ENCODE measurements at places on chromosomes 7 and 10.

- DNase-seq: no peak
Measured at GRCh38 chr7:27053153-27053552, 42.6 kb downstream of the HOXA1 start.

DNA sequence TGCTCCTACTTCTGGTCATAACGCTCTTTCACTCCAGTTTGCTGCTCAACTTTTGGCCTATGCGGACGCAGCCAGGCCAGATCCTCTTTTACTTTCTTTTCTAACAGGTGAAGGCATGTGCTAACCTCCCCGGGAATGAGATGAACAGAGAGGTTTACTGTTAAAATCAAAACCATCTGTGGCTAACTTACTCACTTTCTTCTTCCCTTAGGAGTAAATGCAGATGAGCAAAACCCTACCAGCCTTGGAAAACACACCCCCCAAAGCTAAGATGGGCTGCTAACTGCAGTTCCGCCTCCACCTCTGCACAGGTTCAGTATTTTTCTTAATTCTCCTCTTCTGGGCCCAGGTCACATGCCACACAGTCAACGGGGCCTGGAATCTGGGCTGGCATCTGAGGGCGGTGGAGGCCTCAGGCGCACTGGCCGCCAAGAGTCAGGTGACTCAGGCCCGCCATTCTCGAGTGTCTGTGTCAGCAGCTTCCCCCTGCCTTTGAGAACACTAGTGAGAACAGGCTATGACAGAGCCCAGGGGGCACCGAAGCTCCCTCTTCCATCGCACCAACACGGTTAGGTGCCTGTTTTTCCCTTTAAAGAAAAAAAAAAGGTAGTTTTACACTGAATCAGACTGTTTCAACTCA is 11.1 kb downstream of the FAM53B start:
- no peak for DNase-seq

DNA sequence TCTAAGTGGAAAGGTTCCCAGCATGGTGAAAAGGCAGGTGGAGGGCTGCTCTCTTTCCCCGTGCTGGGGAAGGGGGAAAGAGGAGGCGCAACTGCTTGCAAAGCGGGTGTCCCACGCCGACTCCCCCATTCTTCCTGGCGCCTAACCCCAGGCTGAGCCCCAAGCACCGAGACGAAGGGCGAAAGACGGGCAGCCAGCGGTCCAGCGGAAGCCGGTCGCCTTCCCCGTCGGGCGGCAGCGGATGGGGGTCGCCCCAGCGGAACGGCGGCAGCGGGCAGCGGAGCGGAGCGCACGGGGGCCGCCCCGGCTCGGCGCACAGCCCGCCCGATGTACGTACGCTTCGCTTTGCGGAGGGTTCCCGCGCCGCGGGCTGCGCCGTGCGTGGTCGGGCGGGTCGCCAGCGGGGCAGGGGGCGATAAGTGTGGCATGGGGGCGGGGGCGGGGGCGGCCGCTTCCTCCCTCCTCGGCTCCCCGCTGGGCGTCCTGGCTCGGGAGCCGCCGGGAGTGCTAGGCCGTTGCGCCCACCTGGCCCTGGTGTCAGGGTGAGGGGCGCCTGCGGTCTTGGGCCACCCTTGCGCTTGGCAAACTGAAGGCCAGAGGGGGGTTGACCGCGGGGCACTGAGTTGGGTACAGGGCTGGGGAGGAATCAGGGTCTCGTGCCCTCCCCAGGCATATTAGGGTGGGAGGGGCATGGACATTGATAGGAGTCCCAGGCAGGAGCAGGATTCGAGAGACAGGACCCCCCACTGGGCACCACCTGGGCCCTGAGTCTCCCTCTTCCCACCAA is 35.2 kb upstream of the HSPB1 start:
- no peak for DNase-seq

- no peak for DNase-seq
Measured at GRCh38 chr7:28414453-28414852, 2.1 kb downstream of the CREB5 start.

GRCh38 chr7:42217053-42217452 is 20.0 kb downstream of the GLI3 start:
- no peak for DNase-seq

DNA sequence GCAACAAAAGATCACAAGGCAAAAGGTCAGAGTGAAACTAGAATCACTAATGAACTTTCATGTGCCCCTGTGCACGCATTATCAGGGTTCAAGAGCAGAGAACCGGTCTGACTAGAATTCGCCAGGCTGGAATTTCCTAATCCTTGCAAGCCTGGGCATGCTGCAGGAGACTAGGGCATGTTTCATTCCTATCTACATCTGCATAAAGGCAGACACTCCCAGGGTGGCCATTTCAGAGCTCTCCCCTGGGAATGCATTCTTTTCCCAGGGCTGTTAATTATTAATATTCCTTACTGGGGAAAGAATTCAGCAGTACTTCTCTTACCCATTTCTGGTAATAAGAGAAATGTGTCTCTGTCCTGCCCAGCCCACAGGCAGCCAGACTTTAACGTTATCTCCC is 90.5 kb downstream of the CDC14C start:
- DNase-seq: no peak

DNA sequence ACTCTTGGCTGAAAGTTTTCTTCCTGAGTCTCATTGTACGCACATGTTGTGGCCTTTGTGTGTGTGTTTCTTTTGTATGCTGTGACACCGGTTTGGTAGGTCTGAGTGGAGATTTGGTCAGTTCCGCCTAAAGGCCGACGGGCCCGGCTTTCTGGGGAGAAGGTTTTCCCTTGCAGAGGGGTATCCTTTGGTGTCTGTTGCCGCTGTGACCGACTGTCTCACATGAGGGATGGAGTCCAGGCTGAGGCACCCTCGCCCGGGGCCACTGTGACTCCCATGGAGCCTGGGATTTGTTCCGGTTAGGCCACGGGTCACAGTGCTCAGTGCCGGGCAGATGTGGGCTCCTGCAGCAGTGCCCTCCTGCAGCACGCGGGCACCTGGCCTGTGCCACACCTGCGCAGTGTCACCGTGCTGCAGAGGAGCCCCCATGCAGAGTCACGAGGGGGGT is 19.4 kb downstream of the INPP5A start:
- DNase-seq: no peak

DNA sequence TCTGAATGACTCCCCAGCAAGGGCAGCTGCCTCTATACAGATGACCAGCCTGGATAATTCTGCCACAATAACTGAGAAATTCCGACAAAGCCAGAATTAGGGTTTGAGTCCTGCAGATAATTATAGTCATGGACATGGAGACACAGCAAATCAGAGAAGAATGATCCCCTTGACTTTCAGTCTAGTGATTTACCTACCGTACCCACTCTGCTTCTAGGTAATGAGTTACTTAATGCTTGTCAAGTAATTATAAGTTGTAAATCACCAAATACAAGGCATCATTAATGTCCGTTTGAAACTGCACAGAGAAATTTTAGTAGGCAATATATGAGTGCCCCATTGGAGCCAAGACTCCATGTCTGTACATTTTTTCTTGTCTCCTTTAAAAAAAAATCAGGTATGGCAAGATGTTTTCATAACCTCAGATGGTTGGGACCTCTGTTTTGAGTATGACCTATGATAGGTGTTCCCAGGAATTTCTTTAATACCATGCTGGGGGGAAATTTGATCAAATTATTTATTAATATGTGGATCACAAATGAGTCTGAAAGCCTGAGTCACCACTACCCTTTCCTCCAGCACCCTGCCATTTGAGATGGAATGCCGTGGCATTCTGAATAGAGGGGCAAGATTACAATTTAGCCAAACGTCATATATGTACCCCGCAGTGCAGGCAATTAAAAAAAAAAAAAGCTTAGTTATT is 5.5 kb upstream of the ARID5B start:
- no peak for DNase-seq

GRCh38 chr7:54907981-54908380 is 110.8 kb upstream of the EGFR start:
- no peak for DNase-seq

DNA sequence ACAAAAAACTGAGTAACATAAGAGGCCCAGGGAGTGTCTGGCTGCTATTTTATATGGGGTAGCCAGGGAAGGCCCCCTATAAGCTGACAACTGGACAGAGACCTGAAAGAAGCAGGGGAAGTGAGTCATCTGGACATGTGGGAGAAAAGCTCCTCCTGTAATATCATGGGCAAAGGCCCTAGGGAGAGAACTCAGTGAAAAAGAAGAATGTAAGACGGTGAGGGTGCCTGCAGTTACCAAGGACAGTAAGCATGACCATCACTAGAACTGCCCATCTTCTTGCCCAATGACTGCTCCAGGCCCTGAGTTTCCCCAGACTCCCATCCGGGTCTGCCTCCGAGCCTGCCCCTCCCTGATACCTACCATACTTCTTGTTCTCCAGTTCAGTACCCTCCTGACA is 2.3 kb downstream of the ELMO1 start:
- DNase-seq: no peak

DNA sequence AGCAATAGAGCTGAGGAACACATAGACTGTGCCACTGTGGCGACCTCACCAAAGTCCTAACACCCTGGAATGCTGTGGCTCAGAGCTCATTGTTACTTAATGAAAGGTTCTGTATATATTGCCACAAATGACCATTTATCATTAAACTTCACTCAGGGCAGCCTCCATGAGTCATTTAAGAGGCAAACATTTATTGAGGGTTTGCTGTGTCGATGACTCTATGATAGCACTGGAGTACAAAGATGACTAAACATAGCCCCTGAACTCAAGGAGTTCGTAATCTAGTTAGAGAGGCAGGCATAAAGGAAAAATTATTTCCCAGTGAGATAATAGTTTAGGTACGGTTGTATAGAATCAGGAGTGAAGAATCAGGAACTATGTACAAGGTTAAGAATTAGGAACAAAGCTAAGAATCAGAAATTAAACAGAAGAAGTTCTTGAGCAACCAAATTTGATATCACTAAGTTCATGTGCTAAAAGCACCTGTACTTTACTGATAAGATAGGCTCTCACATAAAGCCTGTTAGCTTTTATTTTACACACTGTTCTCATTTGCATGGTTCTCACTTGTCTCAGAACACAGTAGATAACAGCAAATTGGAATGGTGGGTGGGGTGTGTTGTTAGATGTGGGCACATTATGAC is 7.9 kb downstream of the ENTPD7 start:
- DNase-seq: no peak

GRCh38 chr10:132098539-132099388 is 33.0 kb downstream of the JAKMIP3 start:
- DNase-seq: no peak

DNA sequence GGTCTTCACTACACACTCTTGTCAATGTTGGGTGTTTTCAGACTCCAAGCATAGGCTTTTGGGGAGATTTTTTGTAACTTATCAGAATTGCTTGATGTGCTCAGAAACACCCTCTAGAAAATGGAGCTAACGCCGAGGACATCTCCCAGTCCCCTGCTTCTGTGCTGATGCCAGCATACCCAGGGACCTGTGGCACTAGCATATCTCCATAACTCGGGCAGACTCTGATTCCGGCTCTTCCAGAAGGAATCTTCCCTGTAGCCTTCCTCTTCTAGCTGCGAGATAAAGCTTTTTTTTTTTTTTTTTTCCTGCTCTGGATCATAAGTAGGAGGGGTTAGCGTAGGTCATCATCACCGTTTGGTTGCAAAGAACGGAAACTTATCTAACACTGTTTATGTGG is 434.4 kb downstream of the GALNT17 start:
- no peak for DNase-seq

- DNase-seq: no peak
Measured at GRCh38 chr10:43419997-43420368, 11.0 kb upstream of the HNRNPF start.

DNA sequence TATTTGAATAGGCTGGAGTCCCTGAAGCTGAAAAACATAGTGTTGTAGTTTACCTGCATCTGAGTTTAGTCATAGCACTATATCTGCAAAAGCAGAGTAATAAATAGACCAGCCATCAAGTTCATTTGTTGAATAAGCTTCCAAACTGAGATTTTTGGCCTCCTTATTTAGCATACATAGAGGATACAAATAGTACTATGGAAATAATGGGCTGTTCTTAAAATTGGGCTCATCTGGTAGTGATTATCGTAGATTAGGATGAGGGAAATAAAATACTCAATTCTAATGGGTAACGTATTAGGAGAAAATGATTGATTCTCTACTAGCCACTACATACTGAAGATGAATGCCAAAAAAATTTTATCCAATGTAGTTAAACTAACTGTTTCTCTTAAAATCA is 41.4 kb upstream of the TMEM196 start:
- DNase-seq: no peak

DNA sequence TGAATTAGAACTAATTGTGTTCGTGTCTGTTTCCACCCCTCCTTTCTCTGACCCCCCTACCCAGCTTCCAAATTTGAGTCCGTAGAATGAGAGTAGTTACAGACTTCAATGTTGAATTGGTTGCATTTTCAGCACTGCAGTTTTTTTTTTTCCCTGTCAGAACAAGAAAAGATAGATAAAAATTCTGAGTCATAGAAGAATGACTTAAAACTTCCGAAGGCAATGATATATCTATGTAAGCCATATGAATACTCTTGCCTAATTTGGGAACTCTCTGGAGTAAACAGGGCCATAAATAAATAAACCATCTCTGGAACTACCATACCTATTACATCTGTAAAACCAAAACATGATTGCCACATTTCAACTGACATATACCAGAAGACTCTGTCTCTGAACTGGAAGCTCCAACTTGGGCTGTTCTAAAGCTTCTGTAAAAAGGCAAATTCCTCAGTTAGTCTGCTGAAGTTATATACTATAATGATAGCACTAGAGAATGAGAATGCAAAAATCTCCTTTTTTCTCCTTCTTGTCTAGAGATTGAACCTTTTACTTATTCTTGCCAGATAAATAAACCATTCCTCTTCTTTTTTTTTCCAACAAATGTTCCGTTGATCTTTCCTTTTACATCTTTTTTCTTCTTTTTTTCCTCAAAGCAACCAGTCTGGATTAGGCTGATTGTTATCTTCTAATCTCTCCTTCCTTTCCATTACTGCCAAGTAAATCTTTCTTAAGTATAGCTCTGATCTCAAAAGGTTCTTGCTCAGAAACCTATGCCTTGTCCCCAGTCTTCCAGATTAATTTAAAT is 23.5 kb downstream of the VCL start:
- DNase-seq: no peak

- peak; percentile 8 for DNase-seq
Measured at GRCh38 chr10:91220954-91221675, 652 bp downstream of the PCGF5 start.

DNA sequence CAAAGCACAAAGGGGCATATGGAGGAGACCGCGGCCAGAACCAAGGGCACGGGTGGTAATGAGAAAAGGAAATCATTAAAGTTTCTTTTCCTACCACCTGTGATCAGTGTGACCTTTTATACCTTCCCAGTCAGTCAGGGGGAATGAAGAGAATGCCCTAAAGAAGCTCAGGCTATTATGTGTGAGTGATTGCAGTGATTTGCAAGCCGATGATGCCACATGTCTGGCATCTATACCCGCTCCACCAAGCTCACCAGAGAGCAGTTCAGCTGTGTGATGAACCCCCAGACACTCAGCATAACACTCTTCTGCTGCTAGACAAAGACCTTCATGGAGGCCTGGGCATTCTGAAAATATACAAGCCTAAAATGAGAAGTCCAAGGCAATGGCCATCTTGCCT is 106.2 kb upstream of the AGK start:
- no peak for DNase-seq

GRCh38 chr10:103543617-103544525 is 50.4 kb downstream of the NEURL1 start:
- DNase-seq: no peak

GRCh38 chr10:5518143-5518542 is 6.6 kb upstream of the CALML3 start:
- DNase-seq: no peak

All from BE2C (cell line).